ENCODE measurements at places on chromosomes 11 and 22.
A peak's percentile ranks its signal among the peaks of the same experiment; 100 is the strongest.

GRCh38 chr11:33191467-33191866 is 30.2 kb upstream of the CSTF3 start:
- DNase-seq, result no peak

DNA sequence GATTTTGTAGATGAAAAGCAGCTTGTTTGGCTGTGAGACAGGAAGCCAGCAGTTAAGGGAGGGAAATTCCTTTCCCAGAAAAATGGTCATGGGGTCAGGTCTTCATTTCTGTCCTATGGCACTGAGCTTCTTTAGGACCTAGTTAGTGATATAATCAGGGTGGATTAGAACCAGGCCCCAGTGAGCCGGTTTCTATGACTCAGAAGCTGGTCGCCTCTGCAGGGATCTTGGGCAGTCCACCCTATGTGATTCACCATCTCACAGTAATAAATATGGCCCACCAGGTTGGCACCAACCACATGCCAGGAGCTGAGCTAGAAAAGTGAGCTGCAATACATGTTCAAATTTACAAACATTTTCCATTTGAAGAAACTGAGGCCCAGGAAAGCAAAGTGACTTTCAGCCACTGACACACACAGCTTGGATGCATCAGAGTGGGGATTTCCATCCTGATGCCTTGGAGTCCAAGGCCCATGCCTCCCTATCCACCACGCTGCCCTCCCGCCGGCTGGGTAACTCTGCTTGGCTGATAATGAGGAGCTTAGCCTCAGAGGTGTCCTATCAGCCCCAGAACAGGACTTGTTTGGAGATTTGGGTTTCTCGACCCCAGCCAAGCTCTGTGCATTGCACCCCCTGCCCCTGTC is 42.0 kb downstream of the CD82 start:
- no peak for DNase-seq

GRCh38 chr11:83031127-83031526 is 40.6 kb downstream of the RAB30 start:
- DNase-seq, result no peak

DNA sequence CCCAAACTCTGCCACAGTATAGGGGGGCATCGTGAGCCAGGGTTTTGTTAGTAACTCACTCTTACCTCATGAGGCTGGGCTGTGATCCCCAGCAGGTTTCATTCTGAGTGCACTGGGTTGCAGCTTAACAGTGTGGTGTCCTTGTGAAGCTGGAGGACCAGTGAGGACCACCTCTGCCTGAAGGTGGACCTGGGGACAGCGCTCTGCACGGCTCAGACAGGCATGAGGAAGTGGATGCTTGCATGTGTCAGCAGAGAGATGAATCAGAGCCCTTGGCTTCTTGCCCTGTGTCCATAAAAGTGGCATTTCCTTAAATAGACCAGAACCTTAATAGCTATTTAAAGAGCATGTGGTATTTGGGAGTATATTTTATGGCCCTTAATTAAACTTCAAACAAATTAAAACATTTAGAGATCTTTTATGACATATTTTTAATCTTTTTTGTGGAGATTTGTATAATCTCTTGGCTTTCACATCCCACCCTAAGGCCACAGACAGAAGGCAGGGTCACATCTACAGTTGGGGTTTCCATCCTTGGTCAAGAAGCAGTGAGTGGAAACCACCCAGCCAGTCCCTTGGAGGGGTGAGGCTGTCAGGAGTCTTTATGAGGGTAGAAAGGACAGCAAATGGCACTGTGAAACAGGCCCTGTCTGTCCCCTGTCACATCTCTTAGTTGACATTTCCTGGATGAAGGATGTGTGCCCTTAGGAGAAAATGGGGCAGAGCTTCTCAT is 24.8 kb upstream of the ADORA2A start:
- DNase-seq, result peak; percentile 9
